Cardiac muscle cell (in vitro differentiated cells and primary cell): ENCODE measurements at places on chromosomes 6 and 20. TPM values are rescaled to one million over a fixed set of nuclear protein-coding genes. Genes with fewer than 3 reads are reported as not detected.
A peak's percentile ranks its signal among the peaks of the same experiment; 100 is the strongest.

Gene CAP2
- total RNA-seq, result 95.7 and 106 TPM in 2 replicates

Gene TMEM200A
- 0.12 and 0.18 TPM in 2 replicates for total RNA-seq

Gene DHX35
- 10.4 and 12.6 TPM in 2 replicates for total RNA-seq

Gene SCRT2
- total RNA-seq, result not detected in 2 replicates

Gene OLIG3
- total RNA-seq, result not detected in 2 replicates

Gene TTI1
- 19.0 and 23.0 TPM in 2 replicates for total RNA-seq

DNA sequence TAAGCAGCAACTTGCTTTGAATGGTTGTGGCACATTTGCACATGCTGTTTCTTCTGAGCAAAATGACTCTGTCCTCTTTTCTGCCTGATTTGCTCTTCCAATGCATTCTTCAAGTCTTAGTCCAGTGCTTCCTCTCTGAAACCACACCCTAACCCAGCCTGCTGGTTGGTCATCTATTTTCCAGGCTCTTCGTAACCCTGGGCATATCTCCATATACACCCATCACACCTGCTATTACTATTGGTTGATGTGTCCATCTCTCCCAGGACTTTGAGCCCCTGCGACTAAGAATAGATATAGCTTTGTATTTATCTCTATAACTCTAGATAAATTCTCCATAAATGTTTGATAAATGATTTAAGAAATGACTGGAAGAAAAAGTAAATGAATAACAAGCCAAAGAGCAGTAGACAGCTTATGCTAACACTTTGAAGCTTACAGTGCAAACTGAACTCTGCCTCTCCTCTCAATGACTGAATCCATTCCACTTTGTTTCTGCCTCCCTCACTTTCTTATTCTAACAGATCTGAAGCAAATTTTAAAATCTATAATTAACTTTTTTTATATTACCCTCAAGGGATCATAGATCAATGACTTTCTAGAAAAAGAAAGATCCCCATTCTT, 59.7 kb upstream of the NT5E start:
- DNase-seq, result no peak
- no peaks in the 10 kb centered on the region for H3K36me3 ChIP-seq
- H3K4me1 ChIP-seq, result no peaks in the 10 kb centered on the region
- H3K4me3 ChIP-seq, result no peak overlapping the region
- H3K27ac ChIP-seq, result no peak overlapping the region

GRCh38 chr6:64996301-64996700, 710.7 kb downstream of the EYS start:
- DNase-seq, result peak; percentile 62
- no peaks in the 10 kb centered on the region for H3K27me3 ChIP-seq
- peaks cover 16% of the 10 kb centered on the region for H3K4me1 ChIP-seq
- H3K36me3 ChIP-seq, result no peaks in the 10 kb centered on the region
- H3K4me3 ChIP-seq, result no peak overlapping the region
- peak overlapping the region; percentile 59 for H3K27ac ChIP-seq

DNA sequence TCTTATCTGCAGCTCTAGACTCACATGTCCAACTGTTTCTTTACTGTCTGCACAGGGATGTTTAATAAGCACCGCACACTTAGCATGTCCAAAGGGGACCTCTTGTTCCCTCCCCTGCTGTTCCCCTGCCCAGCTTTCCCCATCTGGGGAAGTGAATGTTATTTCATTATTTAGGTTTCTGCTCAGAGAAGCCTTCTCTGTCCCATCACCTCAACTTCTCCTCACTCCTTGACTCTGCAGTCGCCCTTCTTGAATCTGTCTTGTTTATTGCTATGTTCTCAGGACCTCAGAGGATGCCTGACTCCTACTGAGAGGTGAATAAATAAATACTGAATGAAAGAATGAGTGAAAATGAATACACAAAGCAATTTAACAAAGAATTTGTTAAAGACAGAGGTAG, 121.0 kb downstream of the SASH1 start:
- no peak for DNase-seq
- no peaks in the 10 kb centered on the region for H3K36me3 ChIP-seq
- no peak overlapping the region for H3K27ac ChIP-seq
- peaks cover 10% of the 10 kb centered on the region for H3K4me1 ChIP-seq

DNA sequence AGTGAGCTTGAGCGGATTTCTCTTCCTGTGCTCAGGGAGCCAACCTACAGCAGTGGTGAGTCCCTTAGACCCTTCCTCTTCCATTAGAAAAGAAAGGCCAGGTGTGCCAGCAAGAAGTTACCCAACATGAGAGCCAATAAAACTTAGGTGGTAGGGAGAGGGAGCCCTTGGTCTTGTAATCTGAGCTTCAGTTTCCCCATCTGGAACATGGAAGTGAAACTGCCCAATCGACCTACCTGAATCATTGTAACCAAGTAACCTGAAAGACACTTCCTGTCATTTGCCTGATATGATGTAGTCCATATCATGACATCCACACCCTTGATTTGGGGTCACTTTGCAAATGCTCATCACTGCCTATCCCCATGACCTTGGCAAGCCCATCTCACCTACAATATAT, 66.4 kb downstream of the MDGA1 start:
- no peak overlapping the region for H3K4me3 ChIP-seq
- H3K36me3 ChIP-seq, result no peaks in the 10 kb centered on the region
- no peaks in the 10 kb centered on the region for H3K4me1 ChIP-seq
- DNase-seq, result no peak
- H3K27me3 ChIP-seq, result no peaks in the 10 kb centered on the region

- H3K27me3 ChIP-seq, result peaks cover 5% of the 10 kb centered on the region
- no peak overlapping the region for H3K4me3 ChIP-seq
- no peak for DNase-seq
- no peaks in the 10 kb centered on the region for H3K36me3 ChIP-seq
- peaks cover 35% of the 10 kb centered on the region for H3K4me1 ChIP-seq
- H3K27ac ChIP-seq, result no peak overlapping the region
These were observed 36.4 kb downstream of the PLAGL1 start for GRCh38 chr6:143971482-143972205.

GRCh38 chr6:91094341-91094740, 507.5 kb upstream of the MAP3K7 start:
- H3K27me3 ChIP-seq, result no peaks in the 10 kb centered on the region
- peaks cover 10% of the 10 kb centered on the region for H3K4me1 ChIP-seq
- H3K27ac ChIP-seq, result no peak overlapping the region
- no peak for DNase-seq
- no peaks in the 10 kb centered on the region for H3K36me3 ChIP-seq

- H3K36me3 ChIP-seq, result no peaks in the 10 kb centered on the region
- no peak overlapping the region for H3K27ac ChIP-seq
- H3K4me3 ChIP-seq, result peak overlapping the region; percentile 98
These were observed 1.6 kb upstream of the SOBP start for GRCh38 chr6:107488174-107488874.

- no peaks in the 10 kb centered on the region for H3K27me3 ChIP-seq
- no peak overlapping the region for H3K4me3 ChIP-seq
- no peak for DNase-seq
- no peaks in the 10 kb centered on the region for H3K36me3 ChIP-seq
These were observed 176.4 kb upstream of the RREB1 start for GRCh38 chr6:6931071-6932025.

GRCh38 chr6:26025047-26025893, 62.0 kb upstream of the HFE start:
- no peaks in the 10 kb centered on the region for H3K27me3 ChIP-seq
- peak overlapping the region; percentile 61 for H3K4me3 ChIP-seq
- peaks cover 23% of the 10 kb centered on the region for H3K4me1 ChIP-seq
- peak; percentile 80 for DNase-seq
- peak overlapping the region; percentile 86 for H3K27ac ChIP-seq
- no peaks in the 10 kb centered on the region for H3K36me3 ChIP-seq
